ENCODE measurements at places on chromosomes 2 and 18. TPM values are rescaled to one million over a fixed set of nuclear protein-coding genes. Genes with fewer than 3 reads are reported as not detected.

- H3K36me3 ChIP-seq: no peaks in the 10 kb centered on the region
- no peak overlapping the region for H3K27ac ChIP-seq
- no peak for DNase-seq
- no peaks in the 10 kb centered on the region for H3K27me3 ChIP-seq
These were observed 13.7 kb upstream of the LTBP1 start for GRCh38 chr2:32932825-32933755.

DNA sequence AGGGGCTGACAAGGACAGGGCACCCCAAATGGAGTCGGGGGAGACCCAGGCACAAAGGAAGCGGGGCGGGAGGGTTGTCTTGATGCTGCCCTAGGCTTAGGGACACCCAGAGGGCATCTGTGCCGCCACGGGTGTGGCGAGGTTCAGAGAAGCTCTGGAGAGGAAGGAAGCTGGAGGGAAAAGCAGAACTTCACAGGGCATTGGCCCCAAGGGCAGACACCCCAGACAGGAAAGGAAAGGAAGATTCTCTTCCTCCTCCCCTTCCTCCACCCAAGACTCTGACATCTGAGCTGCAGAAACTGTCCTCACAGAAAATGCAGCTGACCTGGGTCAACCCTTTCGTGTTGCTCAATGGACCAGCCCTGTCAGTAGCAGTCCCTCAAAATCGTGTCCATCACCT, 25.6 kb downstream of the DNMT3A start:
- H3K4me3 ChIP-seq: no peak overlapping the region
- peaks cover 21% of the 10 kb centered on the region for H3K36me3 ChIP-seq
- H3K27me3 ChIP-seq: no peaks in the 10 kb centered on the region
- peaks cover 7% of the 10 kb centered on the region for H3K4me1 ChIP-seq
- DNase-seq: no peak

DNA sequence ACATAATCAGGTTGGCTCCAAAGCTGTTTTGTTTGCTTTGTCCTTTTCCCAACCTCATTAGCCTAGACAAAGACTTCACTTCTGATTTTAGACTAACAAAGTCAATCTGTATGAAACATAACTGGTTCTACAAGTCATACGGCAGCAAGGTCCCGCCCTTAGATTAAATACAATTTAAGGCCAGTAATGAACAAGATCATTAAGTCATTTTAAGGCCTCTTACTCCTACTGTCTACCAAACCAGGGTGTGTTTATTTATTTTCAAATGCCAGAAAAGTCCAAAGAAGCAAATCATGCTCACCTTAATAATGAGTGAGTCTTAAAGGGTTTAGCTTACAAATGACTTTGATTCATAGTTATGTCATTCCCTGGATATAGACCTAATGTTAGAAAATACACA, 148.4 kb upstream of the ACVR2A start:
- H3K4me1 ChIP-seq: no peaks in the 10 kb centered on the region
- H3K4me3 ChIP-seq: no peak overlapping the region
- no peak overlapping the region for H3K27ac ChIP-seq
- H3K36me3 ChIP-seq: no peaks in the 10 kb centered on the region

- no peaks in the 10 kb centered on the region for H3K27me3 ChIP-seq
- no peak overlapping the region for H3K4me3 ChIP-seq
- no peaks in the 10 kb centered on the region for H3K4me1 ChIP-seq
- H3K36me3 ChIP-seq: no peaks in the 10 kb centered on the region
- no peak overlapping the region for H3K27ac ChIP-seq
- DNase-seq: no peak
These were observed 127.4 kb downstream of the CDC42EP3 start for GRCh38 chr2:37543999-37544557.

Gene VPS54
- total RNA-seq: 18.1 TPM

Data from IMR-90 (cell line).